Left renal cortex interstitium (tissue), 4 donors: ENCODE measurements at places on chromosomes 5 and 9. TPM values are rescaled to one million over a fixed set of nuclear protein-coding genes. Genes with fewer than 3 reads are reported as not detected.

The FAM221B gene
- polyA plus RNA-seq = 0.22 TPM

The SLC34A1 gene
- 220 TPM for polyA plus RNA-seq

The NOP16 gene
- 26.5 TPM for polyA plus RNA-seq

The ZNF658 gene
- 8.3 TPM for polyA plus RNA-seq

The VAV2 gene
- 48.2 TPM for polyA plus RNA-seq

DNA sequence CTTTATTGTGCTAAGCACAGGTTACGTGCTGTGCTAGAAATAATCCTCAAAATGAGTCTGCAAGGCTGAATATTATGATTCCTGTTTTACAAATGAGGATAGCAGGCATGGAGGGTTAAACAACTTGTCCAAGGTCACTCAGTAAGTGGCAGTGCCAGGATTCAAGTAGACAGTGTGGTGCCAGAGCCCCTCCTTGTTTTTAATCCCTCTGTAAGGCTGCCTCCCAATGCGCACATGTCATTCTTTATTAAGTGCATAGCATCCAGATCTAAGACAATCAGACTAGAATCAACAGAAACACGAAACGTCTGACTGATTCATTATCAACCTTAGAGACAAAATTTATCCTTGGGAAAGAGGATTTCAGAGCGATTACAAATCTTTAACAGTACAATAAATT lies 199.6 kb downstream of the SMARCA2 start:
- DNase-seq = no peak

DNA sequence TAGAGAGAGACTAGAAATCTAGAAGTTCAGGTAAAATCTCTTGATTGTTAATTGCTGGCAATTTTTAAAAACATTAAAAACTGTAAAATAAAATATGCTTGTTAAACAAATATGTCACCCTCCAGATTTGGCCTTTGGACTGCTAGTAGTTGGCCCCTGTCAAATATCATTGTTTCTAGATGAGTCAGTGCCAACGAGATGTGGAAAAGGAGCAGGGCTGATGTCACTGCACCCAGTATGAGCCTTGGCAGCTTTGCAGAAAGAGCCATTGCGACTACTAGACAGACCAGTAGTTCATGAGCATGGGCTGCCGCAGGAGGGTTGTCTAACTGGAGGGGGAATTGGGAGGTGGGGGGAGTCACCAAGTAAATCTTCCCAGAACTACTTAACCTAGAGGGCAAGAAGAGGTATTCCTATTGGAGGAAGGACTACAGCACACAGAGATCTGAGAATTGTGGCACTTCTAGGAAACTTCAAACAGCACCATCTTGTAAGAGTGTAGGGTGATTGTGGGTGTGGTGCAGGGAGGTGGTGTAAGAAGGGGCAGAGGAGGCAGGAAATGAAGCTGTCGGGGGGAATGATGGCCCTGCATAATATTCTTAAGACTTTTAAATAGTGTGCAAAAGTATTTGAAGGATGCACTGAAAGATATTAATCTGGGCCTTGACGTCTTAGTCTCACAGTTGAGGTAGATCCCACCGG lies 7.1 kb upstream of the DOCK2 start:
- DNase-seq = no peak

- DNase-seq = no peak
Measured at GRCh38 chr5:36644727-36645126, 38.3 kb downstream of the SLC1A3 start.
